ENCODE measurements at places on chromosomes 3 and 15.

GRCh38 chr3:69787436-69788168 lies 48.3 kb downstream of the MITF start:
- peak; percentile 44 for DNase-seq

DNA sequence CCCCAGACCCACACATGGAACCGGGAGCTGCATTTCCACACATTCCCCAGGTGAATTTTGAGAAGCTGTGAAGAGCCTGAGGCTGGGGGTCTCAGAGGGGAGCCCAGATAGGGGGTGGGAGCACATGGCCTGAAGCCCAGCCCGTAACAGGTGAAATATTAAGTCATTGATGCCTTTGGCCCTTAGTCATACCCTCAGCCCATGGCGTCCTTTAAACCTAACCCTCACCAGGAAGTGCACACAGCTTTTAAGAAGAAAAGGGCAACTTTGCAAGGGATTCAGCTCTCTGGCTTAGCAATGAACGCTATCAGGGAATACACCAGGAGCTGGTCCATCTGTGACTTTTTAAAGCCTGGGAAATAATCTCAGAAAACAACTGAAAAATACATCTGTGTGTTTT lies 40.6 kb downstream of the WNT7A start:
- DNase-seq = no peak

DNA sequence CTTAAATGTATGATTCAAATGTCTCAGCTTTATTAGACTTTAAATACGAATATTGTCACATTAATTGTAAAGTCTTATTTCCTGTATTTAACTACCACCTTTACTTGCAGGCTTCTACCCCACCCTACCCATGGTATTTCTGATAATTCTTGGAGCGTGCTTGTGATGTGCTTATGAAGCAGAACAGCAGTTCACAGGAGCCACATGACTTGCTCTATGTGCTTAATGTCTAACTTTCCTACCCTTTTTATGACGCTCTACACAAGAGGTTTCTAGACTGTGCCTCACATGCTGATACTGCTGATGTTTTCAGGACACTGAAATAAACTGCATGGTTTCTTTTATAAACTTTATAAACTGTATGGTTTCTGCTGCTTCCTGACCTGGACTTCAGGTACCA lies 553.5 kb upstream of the CCDC54 start:
- no peak for DNase-seq

DNA sequence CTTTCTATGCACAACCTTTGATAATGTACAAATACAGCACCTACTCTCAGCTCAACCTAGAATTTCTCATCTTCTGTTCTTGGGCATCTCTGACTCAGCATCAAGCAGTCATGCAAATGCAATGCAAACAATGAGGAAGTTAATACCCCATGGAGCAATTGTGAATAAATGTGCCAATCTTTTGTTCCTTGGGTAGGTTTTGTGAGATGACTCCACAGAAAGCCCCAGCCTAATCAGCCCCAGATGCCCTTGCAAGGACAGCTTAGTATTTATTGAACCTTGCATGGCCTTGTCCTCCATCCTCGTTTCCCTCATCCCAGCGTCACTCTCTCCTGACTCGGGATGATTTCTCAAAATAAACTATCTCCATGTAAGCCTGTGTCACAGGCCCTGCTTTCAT lies 494.7 kb upstream of the NECTIN3 start:
- DNase-seq = no peak

DNA sequence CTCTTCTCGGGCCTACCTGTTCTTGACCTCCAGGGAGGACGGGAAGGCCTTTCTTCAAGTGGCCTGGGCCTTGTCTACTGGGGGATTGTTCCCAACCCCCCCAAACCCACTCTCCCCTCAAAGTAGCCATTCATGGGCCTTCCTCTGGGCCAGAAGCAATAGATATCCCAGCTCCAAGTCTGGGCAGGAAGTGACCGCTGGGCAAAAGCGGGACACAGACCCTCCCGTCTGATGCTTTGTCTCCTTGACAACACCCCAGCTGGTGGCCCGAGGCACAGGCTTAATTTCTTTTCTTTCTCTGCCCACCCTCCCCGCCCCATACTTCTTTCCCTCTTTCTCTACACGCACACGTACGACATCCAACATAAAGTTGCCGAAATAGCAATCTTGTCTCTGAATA lies 41.4 kb upstream of the FEZF2 start:
- no peak for DNase-seq

- DNase-seq = no peak
Observed at GRCh38 chr3:28743831-28744230, 395.2 kb upstream of the AZI2 start.

GRCh38 chr15:70180186-70180875 lies 82.6 kb upstream of the TLE3 start:
- no peak for DNase-seq

DNA sequence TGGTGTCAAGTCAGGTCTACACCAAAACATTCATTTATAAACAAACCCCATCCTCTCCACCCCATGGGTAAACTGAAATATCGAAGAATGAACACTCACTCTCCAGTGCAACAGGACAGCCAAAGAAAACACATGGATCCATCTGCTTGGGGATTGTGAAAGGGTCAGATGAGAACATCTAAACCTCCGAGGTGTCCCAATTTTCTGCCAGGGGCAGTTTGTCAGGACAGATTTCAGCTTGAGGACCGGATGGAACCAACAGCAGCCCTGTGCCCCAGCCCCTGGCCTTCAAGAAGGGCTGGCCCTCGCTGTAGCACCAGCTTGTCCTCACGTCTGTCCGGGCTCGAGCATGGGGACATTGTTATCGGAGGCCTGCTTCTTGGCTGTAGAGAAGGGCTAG lies 45.5 kb downstream of the PCSK6 start:
- no peak for DNase-seq

- DNase-seq = peak; percentile 73
Observed at GRCh38 chr15:66633041-66633937, 67.5 kb upstream of the LCTL start.

GRCh38 chr3:151087648-151088047 lies 2.2 kb downstream of the MED12L start:
- DNase-seq = no peak

- no peak for DNase-seq
Observed at GRCh38 chr3:14492948-14493881, 46.9 kb downstream of the GRIP2 start.

DNA sequence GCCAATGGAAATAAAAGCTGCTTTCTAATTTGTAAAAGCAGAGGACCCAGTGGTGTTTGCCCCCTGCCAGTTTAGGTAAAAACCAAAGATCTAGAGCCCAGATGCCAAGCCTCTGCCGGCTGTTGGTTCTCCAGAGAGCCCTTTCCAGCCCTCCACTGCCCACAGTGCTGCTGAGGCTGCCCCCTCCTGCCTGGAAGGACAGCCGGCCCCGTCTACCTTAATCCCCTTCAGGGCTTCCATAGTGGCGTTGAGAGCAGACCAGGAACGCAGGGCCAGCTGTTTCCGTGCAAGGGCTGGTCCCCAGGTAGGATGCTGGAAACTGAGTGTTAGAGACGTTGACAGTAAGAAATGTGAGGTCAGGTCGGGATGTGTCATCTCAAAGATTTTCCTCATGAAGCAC lies 6.9 kb downstream of the ST8SIA2 start:
- no peak for DNase-seq

- no peak for DNase-seq
Observed at GRCh38 chr15:61091289-61091616, 137.8 kb downstream of the RORA start.

DNA sequence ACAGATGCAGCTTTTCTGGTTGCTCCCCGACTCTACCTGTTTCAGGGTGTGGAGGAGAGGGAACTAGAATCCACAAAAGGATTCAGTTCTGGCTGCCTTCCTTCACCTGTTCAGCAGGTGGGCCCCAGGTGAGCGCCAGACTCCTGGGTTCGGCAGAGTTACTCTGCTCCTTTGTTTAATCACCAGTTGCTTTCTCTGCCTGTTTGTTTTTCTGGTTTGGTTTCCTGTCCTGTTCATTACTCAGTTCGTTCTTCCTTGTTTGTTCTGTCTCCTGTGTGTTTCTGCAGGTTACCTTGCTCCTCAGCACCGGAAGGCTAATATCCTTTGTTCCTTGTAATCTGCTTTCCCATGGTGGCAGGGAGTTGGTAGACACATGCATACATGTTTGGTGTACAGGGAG lies 508.5 kb upstream of the ATP11B start:
- DNase-seq = no peak

DNA sequence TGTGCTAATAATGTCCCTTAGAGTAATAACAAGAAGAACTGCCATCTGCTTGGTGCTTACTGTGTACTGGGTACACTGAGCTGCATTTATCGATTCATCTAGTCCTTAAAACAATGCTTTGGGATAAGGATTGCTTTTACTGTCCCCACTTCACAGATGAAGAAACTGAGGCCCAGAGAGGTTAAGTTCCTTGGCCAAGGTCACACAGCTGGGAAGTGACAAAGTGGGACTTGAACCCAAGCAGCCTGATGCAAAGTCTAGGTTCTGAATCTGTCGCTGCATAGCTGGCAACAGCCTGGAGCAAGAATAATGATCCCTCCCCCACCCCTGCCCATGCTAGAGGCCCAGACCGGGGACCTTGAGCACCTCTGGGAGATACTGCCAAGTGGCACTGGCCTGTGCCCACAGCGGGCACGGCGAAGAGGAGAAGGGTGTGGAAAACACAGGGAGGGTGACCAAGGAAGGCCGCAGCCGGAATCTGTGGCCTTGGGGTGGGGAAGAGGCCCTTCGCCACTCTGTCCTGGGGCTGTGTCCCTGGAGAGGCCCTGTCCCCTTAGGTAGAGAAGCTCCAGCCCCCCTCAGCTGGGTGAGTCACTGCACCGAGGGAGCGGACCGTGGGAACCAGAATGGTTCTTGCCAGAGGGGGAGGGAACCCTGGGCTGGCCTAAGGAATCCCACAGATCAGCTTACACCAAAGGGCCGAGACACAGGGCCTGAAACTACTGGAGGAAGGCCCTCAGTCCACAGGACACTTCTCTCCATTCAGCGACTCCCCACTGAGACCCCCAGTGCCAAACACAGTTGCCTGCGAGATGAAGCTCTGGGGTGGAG lies 3.5 kb downstream of the PLXND1 start:
- peak; percentile 86 for DNase-seq

- no peak for DNase-seq
Observed at GRCh38 chr3:117303443-117303842, 593.9 kb downstream of the TUSC7 start.

DNA sequence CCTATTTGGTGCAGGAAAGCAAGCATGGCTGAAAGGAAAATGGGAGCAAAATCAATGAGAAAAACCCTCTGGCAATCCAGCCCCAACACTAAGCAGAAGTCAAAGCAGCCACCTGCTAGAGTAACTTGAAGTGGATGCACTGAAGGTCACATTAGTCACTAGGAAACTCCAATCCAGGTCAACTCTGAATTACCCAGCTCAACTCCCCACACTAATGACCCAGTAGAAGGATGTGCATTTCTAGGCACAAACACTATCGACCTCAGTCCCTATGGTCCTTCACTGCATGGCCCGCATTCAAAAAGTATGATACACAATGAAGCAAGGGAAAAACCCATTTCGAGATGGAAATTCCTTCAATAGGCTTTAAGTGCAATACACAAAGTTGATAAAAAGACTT lies 80.6 kb downstream of the RAD18 start:
- DNase-seq = peak; percentile 51

DNA sequence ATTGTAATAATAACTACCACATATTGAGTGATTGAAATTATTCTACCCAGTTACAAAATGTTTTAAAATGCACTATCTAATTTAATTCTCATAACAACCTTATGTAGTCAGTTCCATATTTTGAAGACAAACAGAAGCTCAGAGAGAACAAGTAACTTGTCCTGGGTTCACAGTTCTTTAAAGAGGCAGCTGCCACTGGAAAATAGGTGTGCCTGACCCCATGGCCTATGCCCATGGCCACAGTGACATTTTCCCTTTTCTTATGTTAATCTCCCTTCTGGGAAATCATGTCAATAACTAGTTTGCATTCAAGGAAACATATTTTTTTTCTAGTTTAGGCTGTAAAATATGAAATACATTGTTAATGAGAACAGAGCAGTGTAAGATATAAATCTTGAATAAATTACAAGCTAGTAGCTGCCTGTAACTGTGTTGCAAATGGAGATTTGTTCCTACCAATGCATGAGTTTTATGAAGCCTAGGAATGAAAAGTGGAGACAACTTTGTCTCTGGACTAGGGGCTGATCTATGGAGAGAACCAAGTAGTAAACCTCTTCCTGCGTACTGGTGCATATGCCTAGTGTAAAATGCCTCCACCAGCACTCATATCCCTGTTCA lies 1018.0 kb downstream of the NTRK3 start:
- DNase-seq = no peak

DNA sequence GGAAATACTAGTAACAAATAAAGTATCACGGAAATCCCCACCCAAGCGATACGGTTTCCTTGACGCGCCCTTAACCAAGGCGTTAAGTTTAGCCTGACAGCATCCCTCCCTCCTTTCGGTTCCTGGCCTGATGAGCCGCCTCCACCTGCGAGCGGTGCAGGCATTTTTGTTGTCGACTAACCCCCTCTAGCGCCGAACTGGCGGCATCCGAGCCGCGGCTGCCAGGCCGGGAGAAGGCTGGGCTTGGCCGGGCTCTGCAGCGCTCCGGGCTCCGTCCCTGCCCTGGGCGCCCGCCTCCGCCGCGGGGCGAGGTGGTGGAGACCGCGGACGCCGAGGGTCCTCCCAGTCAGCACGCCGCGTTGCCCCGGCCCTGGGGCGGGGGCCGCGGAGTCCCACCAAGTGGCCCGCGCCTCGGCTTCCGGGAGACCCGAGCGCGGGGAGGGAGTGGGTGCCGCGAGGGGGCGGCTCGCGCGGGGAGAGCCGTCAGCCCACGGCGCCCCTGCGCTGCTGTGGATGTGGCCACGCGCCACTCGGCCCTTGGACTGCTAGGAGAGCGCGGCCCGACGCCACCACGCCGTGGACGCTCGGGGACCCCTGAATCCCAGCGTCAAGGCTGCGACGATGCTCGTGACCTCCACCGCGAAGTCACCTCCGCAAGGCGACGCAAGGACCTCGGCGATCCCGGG lies 1.1 kb upstream of the EPHA6 start:
- DNase-seq = peak; percentile 27

GRCh38 chr3:59885101-59885500 lies 835.3 kb upstream of the CFAP20DC start:
- DNase-seq = no peak

DNA sequence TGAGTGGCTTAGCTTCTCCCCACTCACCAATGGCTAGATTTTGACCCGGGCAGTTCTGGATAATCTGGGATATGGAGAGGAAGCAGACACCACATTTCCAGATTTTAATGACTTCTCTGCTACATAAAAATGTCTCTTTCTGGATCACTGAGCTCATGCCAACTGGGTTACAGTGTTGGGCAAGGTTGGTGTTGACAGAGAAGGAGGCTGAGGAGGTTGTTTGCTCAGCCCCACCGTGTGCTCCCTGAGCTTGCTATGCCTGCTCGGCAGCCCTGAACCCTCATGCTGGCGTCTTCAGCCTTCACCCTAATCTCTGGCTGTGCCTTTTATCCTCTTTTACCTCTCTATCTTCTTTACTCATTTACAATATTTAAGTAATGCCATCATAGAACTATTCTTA lies 53.0 kb upstream of the KPNA4 start:
- DNase-seq = no peak

DNA sequence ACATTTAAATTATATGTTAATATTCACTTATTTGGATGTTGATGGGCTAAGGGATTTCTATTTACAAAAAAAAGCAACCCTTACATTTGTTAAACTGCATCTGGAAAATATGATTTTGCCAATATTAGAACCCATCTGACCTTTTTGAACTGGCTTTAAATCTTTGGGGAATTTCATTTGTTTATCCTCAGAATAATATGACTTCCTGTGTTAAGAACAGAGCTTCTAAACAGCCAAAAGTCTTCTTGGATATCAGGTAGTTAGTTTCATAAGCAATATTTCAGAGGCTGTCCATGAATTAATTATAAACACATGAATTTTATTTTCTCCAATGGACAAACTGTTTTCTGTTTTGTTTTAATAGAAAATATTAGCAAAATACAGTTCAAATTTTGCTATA lies 301.9 kb upstream of the AGTR1 start:
- DNase-seq = no peak
